ENCODE measurements at places on chromosomes 7 and 10. TPM values are rescaled to one million over a fixed set of nuclear protein-coding genes. Genes with fewer than 3 reads are reported as not detected.

GRCh38 chr10:130054021-130054420 is 56.6 kb downstream of the C10orf143 start:
- DNase-seq, result no peak

DNA sequence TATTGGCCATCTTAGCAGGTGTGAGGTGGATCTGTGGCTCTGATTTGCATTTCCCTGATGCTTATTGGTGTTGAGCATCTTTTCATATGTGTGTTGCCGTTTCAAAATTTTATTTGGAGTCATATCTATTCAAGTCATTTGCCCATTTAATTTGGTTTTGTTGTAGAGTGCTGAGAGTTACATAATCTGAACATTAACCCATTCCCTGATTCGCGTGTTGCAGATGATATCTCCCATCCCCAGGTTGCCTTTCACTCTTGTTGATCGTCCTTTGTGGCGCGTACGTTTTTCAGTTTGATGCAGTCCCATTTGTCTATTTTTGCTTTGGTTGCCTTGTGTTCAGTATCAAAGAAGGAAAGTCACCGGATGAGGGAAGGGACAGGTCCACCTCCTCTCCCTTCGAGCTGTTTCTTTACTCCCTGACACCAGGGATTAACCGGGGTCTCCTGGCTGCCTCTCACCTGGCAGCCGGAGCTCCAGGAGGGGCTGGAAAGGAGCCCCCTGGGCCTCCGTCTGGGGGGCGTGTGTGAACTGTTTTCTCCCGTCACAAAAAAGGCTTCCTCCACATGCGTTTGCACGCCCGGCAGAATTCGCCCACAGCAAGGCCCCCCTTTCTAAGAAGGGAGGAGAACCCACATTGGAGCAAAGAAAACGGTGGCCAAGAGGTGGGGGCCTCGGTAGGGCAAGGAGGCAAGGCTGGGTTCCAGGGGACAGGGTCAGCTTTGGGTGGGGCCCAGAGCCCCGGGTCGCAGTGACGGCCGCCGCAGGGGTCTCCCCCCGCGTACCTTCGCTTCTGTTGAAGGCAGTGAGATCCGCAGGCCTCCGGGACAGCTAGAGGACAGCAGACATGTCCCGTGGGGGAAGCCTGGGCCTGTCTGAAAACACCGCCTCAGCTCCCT is 8.3 kb downstream of the MNX1 start:
- DNase-seq, result no peak

SPDYE16 gene
- total RNA-seq, result not detected

DNA sequence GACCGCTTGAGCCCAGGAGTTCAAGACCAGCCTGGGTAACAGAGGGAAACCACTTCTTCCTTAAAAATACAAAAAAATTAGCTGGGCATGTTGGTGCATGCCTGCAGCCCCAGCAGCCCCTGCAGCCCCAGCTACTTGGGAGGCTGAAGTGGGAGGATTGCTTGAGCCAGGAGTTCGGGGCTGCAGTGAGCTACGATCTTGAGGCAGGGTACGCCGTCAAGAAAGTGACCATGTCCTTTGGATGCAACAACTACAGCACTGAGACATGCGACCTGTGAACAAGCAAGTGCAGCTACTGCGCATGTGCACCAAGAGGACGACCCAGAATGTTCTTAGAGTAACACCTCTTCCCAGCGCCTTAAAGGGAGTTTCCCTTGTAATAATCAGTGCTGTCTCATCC is 66.6 kb upstream of the ZNF479 start:
- no peak for DNase-seq

- no peak for DNase-seq
Observed at GRCh38 chr7:46478046-46478445, 557.0 kb upstream of the IGFBP3 start.

GRCh38 chr7:4934419-4935025 is 24.5 kb downstream of the MMD2 start:
- DNase-seq, result no peak

- DNase-seq, result no peak
Observed at GRCh38 chr7:12722636-12723605, 35.5 kb downstream of the ARL4A start.

GRCh38 chr7:22617166-22617565 is 109.8 kb upstream of the IL6 start:
- DNase-seq, result no peak

DNA sequence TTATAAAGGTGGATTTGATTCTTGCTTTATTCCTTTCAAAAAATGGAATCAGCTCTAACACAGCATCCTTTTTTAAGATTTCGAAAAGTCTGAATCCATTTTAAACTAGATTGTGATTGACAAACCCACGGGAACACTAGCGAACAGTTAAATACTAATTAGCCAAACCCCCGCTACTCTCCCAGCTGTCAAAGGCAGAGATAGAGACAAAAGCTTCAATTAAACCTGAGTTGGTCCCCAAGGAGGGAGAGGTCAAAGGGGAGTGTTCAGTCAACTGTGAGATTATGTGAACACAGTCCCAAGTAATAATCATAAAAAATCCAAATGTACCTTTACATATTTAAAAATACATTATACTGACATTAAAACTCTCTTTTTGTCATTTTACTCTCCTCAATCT is 65.7 kb upstream of the TBX20 start:
- DNase-seq, result no peak

CALHM2 gene
- total RNA-seq, result 11.6 TPM

- DNase-seq, result no peak
Observed at GRCh38 chr7:100093498-100093897, 4.7 kb downstream of the COPS6 start.

GRCh38 chr10:49508249-49508648 is 30.7 kb downstream of the ERCC6 start:
- DNase-seq, result no peak

- DNase-seq, result no peak
Observed at GRCh38 chr7:133319842-133320241, 67.0 kb downstream of the EXOC4 start.

DNA sequence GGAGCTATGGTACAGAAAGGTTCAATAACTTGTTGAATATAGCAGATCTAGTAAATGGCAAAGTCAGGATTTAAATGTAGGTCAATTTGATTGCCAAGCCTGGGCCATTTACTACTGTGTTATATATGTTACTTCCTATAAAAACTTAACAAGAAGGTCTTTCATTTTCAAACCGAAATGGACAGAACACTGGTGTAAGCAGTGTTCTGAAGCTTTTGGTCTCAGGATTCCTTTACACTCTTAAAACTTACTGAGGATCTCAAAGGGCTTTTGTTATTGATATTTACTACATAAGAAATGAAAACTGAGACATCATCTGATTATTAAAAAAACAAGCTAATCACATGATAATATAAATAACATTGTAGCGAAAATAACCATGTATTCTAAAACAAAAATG is 114.7 kb downstream of the PTEN start:
- DNase-seq, result no peak

DNA sequence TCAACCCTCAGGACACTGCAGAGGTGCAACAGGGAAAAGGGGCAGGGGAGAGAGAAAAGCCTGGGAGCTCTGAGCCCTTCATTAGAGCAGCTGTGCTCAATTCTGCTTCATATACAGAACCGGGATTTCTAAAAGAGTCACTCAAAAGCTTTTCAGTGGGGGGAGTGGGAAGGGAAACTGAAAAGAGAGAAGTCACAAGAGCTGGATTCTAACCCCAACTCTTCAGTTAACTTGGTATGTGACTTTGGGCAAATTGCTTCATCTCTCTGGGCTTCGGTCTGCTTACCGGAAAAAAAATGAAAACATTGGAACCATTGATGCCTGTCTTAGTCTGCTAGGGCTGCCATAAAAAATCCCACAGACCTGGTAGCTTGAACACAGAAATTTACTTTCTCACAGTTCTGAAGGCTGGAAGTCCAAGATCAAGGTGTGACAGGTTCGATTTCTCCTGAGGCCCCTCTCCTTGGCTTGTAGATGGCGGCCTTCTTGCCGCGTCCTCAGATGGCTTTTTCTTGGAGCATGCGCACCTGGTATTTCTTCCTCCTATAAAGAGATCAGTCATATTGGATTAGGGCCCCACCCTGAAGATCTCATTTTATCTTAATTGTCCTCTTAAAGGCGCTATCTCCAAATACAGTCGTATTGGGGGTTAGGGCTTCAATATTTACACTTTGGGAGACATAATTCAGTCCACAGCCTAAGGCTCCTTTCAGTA is 118.3 kb upstream of the KMT2E start:
- no peak for DNase-seq

FAM20C gene
- total RNA-seq, result 23.4 TPM

- DNase-seq, result no peak
Observed at GRCh38 chr7:83011954-83012353, 150.7 kb downstream of the PCLO start.

- no peak for DNase-seq
Observed at GRCh38 chr7:51455086-51455485, 138.5 kb upstream of the COBL start.

DNA sequence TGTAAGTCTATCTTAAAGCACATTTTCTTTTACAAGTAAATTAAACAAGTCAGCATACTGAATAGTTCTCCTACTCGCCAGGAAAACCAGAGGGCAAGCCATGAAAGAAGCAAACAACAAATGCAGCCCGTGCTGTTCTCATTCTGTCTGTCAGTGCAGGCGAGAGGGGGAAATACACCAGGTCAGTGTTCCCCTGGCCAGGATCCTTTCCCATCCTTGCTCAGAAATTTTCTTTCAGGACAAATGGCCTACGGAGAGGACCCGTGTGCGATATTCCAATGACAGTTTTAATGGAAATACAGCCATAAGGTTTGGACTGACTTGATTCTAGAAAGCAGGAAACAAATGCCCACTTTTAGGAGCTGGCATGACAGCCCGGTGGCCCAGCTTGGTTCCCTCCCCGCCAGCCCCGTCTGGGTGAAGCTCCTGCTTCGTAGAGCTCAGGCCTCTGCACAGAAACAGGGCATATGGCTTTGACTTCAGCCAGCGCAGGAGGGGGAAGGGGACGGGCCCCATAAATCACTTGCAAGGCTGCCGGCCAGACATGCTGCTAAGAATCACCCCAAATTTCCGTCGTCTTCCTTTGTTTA is 67.8 kb downstream of the FRMD4A start:
- DNase-seq, result no peak

UTF1 gene
- total RNA-seq, result not detected

CYCS gene
- 698 TPM for total RNA-seq

GUSB gene
- 16.1 TPM for total RNA-seq

- DNase-seq, result no peak
Observed at GRCh38 chr7:90655566-90655965, 59.4 kb downstream of the CDK14 start.

DNA sequence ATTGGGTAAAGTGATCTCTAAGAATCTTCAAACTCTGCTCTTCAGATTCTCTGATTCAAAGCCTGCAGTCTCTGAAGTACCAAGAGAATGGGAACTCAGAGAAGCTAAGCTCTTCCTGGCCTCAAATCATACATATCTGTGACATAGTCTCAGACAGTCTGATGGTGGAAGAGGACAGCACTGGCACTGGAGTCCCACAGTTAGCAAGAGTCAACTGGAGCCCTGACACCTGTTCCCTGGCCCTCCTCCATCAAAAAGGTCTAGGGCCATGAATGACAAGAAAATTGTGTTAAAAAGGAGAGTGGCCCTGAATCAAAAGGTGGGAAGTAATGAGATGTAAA is 37.7 kb downstream of the PRSS2 start:
- no peak for DNase-seq

GRCh38 chr10:6044060-6044459 is 18.1 kb downstream of the IL2RA start:
- DNase-seq, result no peak

DNA sequence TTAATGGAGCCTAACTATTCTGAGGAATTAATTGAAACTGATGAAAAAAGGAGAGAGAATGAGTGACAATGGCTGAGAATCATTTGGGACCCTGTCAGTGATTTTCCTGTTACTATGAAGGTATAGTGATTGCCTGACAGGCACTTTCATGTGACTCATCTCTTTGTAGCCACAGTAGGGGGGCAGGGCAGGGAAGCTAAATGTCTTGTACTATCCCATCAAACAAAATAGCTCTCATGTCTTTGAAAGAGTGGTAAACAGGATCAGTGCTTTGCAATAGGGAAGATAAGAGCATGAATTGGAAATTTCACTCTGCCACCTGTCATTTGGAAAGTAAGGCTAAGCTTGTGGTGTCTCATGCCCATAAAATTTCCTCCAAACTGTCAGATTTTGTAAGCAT is 94.5 kb upstream of the GSDME start:
- no peak for DNase-seq

GRCh38 chr7:142196066-142196840 is 61.6 kb downstream of the PRSS58 start:
- no peak for DNase-seq

GRCh38 chr7:36895192-36895591 is 170.9 kb upstream of the AOAH start:
- no peak for DNase-seq

ZDHHC6 gene
- 16.5 TPM for total RNA-seq

IDI2 gene
- 0.16 TPM for total RNA-seq

- no peak for DNase-seq
Observed at GRCh38 chr7:66138994-66139752, 24.5 kb downstream of the CRCP start.

- DNase-seq, result no peak
Observed at GRCh38 chr10:127556916-127557315, 7.8 kb downstream of the NPS start.

DNA sequence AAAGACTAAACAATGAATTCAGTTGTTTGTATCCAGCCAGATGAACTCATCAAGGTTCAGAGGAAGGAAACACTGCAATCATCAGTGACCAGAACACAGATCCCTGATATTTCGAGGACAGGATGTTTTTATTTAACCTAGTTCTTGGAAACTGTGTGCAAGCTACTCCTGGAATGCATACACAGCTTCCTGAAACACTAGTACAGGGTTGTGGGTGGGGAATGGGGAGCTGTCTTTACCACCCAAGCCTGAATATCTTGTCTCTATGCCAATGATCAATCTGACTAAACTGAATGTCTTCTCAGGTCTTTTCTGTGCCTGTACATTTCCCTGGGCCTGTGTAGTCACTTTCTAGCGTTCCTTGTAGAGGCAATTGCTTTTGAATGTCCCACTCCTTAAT is 374.6 kb downstream of the CALN1 start:
- DNase-seq, result no peak

HSPA12A gene
- 15.9 TPM for total RNA-seq

DNA sequence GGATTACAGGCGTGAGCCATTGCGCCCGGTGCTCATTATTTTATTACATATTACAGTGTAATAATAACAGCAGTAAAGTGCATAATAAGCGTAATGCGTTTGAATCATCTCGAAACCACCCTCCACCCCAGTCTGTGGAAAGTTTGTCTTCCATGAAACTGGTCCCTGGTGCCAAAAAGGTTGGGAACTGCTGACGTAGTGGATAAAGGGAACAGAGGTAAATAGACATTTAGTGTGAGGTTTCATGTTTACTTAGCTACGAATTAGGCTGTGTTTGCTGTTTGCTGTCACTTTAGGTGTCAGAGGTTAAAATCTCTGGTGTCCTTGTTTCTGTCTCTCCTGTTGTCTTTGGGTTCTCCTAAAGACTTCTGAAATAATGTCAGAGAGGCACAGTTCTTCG is 60.3 kb upstream of the SLC39A12 start:
- DNase-seq, result no peak

Data from Right ventricle myocardium superior (tissue), 1 donor.